ENCODE measurements at places on chromosomes 3 and 15. TPM values are rescaled to one million over a fixed set of nuclear protein-coding genes. Genes with fewer than 3 reads are reported as not detected.
A peak's percentile ranks its signal among the peaks of the same experiment; 100 is the strongest.

DNA sequence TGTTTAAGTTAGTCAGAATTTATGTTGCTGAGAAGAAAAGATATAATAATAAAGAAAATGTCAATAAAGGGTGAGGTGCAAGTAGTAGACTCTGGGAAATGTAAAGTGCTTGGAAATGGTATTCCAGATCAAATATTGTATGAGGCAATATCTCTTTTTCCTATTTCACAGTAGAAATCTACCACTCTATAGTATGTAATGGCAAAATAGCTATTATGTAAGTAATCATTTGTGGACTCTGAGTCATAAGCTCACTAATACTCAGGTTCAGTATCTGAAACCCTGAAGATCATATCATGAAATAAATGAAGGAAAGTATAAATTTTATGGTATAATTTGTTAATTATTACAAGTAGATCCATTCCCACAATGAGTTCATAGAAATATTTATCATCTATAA lies 322.1 kb downstream of the PYDC2 start:
- H3K4me3 ChIP-seq, result no peak overlapping the region
- no peak for DNase-seq
- no peaks in the 10 kb centered on the region for H3K27me3 ChIP-seq
- no peak overlapping the region for H3K27ac ChIP-seq

DNA sequence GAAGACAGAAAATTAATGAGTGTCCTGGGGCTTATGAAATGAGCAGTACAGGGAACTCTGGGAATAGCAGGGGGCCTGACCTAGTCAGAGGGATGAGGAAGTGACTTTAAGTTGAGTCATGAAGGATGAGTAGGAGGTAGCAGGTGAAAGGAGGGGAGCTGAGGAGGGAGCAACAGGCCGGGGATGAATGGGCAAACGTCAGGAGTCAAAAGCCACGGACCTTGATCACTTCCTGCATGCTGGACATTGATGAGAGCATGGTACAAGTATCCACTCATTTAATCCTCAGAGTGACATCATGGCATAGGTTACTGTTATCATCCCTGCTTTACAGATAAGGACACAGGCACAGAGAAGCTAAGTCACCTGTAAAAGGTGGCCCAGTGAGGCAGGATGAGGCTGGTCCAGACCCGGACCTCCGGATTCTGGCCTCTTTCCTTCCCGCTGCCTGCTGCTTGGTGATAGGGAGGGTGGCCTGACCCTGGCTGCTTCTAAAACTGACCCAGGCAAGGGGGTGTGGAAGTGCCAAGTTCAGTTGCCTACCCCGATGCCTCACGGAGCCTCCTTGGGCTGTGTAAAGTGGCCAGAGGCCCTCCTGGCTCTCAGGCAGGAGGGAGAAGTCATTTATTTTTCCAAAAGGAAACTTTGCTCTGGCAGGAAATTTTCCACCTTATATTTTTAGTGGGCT lies 7.6 kb downstream of the CORO2B start:
- no peak overlapping the region for H3K27ac ChIP-seq
- H3K4me1 ChIP-seq, result no peaks in the 10 kb centered on the region
- no peak overlapping the region for H3K4me3 ChIP-seq
- H3K27me3 ChIP-seq, result no peaks in the 10 kb centered on the region

DNA sequence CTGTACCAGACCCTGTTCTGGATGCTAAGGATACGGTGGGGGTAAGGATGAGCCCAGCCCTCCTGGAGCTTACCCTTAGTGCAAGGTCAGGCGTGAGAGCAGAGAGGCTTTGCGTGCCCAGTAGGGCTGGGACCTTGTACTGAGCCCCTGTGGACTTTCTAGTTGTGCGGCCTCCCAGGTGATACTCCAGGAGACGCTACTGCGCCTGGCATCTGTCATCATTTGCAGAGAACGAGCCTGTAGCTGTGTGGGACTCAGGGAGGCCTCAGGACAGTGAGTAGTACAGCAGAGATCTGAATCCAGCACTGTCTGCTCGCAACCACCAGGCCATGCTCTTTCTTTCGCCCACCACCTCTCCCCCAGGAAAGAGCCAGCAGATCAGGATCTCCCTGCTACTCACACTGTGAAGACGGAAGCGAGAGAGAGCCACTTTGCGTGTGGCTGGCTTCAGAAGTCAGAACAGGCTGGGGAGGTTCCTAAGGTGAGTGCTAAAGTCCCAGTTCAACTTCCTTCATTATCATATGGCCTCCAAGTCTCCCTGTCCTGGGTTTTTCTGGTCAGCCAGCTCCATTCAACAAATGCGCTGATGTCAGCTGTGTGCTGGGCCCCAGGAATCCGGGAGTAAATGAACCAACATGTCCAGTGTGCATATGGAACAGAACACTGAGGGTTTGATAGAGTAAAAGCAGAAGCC lies 38.2 kb upstream of the ITGA11 start:
- no peaks in the 10 kb centered on the region for H3K4me1 ChIP-seq
- H3K36me3 ChIP-seq, result no peaks in the 10 kb centered on the region
- no peak overlapping the region for H3K27ac ChIP-seq
- no peak for DNase-seq
- no peaks in the 10 kb centered on the region for H3K27me3 ChIP-seq

GRCh38 chr15:36885771-36886170 lies 214.6 kb downstream of the MEIS2 start:
- H3K36me3 ChIP-seq, result no peaks in the 10 kb centered on the region
- H3K4me3 ChIP-seq, result no peak overlapping the region
- H3K27ac ChIP-seq, result peak overlapping the region; percentile 73
- H3K27me3 ChIP-seq, result no peaks in the 10 kb centered on the region

DNA sequence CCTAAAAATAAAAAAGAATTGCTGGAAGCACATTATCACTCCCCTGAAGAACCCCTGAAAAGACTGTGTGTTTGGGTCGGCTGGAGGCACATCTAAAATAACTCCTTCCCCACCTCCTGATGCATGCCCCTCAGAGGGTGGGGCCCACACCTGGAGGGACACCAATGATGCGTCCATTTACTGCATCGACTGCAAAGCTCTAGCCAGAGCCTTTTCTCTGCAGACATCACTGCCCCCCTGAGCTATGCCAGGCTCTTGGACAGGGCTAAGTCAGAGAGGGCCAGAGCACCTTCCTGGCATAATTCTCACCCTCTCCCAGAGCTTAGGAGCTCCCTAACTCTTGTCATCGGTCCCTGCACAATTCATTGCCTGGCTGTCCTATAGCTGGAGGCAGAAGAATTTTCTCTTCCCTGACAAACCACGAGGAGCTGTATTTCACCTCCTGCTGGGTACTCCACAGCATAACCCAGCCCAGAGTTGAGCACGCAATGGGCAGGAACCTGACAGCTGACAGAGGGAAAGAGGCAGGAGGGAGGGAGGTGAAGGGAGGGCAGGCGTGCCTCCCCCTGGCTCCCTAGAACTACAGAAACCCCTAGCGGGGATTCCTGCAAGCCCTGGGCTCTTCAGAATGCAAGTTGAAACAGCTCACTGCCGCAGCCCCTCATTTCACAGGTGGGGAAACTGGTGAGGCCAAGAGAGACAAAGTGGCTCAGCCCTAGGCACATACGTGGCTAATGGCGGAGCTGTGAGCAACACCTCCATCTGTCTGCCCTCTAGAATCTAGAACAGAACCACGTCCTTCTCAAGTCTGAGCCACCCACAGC lies 46.6 kb downstream of the XXYLT1 start:
- H3K27me3 ChIP-seq, result no peaks in the 10 kb centered on the region
- H3K36me3 ChIP-seq, result no peaks in the 10 kb centered on the region
- H3K4me3 ChIP-seq, result no peak overlapping the region

DNA sequence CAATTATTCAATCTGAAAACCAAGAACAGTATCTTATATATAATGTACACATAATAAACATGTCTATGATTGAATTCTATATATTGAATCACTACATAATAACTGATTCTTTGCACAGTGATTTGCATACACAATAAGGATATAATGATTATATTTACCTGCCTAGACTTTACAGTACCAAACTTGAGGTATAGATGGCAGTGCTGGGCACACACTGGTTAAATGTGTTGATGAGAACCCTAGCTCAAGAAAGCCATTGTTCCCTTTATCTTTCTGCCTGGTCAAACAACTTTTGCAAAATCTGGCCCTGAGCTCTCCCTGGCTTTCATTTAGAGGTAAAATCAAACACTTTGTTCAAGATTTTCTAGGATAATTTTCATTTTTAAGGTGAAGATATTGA lies 697.7 kb downstream of the TUSC7 start:
- H3K27ac ChIP-seq, result no peak overlapping the region
- no peak for DNase-seq
- H3K4me3 ChIP-seq, result no peak overlapping the region
- peaks cover 6% of the 10 kb centered on the region for H3K4me1 ChIP-seq
- H3K27me3 ChIP-seq, result no peaks in the 10 kb centered on the region

DNA sequence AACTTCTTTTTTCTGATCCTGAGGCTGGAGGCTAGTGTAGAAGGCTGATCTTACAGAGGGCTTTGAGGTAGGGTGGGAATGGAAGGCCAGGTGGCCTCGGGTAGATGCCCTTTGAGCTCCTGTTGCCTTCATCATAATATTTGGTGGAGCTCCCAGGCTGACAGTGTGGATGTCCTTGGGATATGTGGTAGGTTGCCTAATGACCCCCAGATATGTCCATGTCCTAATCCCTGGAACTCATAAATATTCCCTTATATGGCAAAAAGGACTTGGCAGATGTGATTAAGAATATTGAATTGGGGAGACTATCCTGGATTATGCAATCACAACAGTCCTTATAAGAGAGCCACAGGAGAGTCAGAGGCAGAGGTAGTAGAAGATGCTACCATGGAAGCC lies 5.5 kb downstream of the ADAMTSL3 start:
- H3K4me1 ChIP-seq, result no peaks in the 10 kb centered on the region
- H3K4me3 ChIP-seq, result no peak overlapping the region
- no peak for DNase-seq
- H3K27me3 ChIP-seq, result no peaks in the 10 kb centered on the region
- no peaks in the 10 kb centered on the region for H3K36me3 ChIP-seq

GRCh38 chr3:21409401-21409800 lies 341.6 kb downstream of the ZNF385D start:
- no peak overlapping the region for H3K27ac ChIP-seq
- H3K36me3 ChIP-seq, result no peaks in the 10 kb centered on the region
- H3K4me3 ChIP-seq, result no peak overlapping the region
- no peaks in the 10 kb centered on the region for H3K27me3 ChIP-seq
- H3K4me1 ChIP-seq, result no peaks in the 10 kb centered on the region

DNA sequence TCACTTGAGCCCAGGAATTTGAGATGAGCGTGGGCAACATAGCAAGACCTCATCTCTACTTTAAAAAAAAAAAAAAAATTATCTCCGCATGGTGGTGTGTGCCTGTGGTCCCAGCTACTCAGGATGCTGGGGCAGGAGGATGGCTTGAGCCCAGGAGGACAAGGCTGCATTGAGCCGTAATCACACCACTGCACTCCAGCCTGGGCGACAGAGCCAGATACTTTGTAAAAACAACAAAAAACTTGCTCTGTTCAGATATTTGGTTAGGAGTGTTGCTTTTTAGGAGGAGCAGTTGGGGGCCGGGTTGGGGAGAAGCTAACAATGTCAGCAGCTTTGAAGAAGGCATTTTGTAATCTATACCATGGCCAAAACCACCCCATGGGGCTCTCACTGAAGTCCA lies 4.1 kb downstream of the GCNT3 start:
- DNase-seq, result no peak
- no peaks in the 10 kb centered on the region for H3K4me1 ChIP-seq
- no peaks in the 10 kb centered on the region for H3K36me3 ChIP-seq
- no peaks in the 10 kb centered on the region for H3K27me3 ChIP-seq
- no peak overlapping the region for H3K4me3 ChIP-seq

DNA sequence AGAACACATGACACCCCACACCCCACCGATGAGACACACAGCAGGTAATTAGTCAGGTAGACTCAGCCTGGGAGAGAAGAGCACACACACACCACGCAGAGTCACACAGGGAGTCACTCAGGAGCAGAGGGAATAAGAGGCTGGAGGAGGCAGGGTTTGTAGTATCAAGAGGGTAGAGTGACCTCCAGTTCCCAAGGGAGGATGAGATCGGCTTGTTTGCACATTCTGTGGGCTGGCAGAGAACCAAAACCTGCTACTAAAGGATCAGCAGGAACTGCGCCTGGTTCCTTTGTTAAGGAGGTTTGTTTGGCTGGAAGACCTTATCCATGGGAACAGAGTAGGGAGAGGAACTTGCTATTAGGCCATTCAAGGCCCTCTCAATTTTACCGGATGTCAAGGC lies 281.4 kb upstream of the SLCO3A1 start:
- no peaks in the 10 kb centered on the region for H3K36me3 ChIP-seq
- H3K27ac ChIP-seq, result no peak overlapping the region
- no peak for DNase-seq
- H3K4me1 ChIP-seq, result no peaks in the 10 kb centered on the region

GRCh38 chr15:34682674-34683073 lies 72.1 kb downstream of the GJD2 start:
- no peak for DNase-seq
- no peaks in the 10 kb centered on the region for H3K4me1 ChIP-seq
- no peaks in the 10 kb centered on the region for H3K36me3 ChIP-seq
- H3K4me3 ChIP-seq, result no peak overlapping the region
- no peaks in the 10 kb centered on the region for H3K27me3 ChIP-seq

GABRR3 gene
- total RNA-seq, result 0.34 TPM

GOLGA8N gene
- total RNA-seq, result 10.0 TPM

DNAH12 gene
- 1.8 TPM for total RNA-seq

ARPIN gene
- total RNA-seq, result 39.5 TPM

All from prostate gland (tissue), 2 donors.